ENCODE measurements at places on chromosomes 11 and 22. TPM values are rescaled to one million over a fixed set of nuclear protein-coding genes. Genes with fewer than 3 reads are reported as not detected.

The SYCE3 gene
- not detected for total RNA-seq

The DNAJB7 gene
- total RNA-seq: not detected

The TH gene
- total RNA-seq: under 0.01 TPM

DNA sequence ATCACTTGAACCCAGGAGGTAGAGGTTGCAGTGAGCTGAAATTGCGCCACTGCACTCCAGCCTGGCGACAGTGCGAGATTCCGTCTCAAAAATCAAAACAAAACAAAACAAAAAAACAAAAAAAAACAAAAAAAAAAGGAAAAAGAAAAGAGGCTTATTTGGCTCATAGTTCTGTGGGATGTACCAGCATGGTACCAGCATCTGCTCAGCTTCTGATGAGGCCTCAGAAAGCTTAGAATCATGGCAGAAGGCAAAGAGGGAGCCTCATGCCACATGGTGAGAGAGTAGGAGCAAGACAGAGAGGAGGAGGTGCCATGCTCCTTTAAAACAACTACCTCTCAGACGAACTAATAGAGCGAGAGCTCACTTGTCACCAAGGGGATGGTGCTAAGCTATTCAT is 10.6 kb upstream of the PTS start:
- no peak for DNase-seq

DNA sequence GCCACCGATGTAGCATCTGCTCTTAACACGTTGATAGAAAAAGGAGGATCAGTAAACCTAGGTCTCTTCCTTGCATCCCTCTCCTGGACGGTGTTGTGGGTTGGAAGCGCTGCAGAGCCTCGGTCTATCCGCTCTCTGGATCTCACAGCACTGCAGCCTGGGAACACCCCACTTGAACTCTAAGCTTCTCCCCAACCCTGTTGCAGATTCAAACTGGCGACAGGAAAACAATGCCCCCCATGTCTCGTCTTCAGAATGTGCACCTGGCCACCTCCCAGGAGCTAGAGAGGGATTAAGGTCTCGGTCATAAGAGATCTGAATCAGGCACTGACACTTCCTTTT is 454 bp downstream of the TMEM218 start:
- no peak for DNase-seq

DNA sequence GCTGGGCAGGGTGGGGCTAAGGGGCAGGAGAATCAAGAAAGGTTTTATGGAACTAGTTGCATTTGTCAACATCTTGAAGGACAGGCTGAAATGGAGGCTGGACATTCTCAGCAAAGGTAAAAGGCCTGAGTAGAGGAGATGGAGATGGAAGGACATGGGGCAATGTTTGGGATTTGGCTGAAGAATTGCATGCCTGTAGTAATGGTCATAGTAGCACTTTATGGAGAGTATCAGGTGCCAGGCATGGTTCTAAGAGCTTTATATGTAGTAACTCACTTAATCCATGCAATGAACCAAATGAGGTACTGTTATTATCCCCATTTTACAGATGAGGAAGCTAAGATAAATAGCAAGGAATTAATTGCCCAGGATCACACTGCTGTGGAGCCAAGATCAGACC is 23.9 kb downstream of the BMAL1 start:
- no peak for DNase-seq

GRCh38 chr11:109424901-109425300 is 2.9 kb downstream of the C11orf87 start:
- DNase-seq: no peak

DNA sequence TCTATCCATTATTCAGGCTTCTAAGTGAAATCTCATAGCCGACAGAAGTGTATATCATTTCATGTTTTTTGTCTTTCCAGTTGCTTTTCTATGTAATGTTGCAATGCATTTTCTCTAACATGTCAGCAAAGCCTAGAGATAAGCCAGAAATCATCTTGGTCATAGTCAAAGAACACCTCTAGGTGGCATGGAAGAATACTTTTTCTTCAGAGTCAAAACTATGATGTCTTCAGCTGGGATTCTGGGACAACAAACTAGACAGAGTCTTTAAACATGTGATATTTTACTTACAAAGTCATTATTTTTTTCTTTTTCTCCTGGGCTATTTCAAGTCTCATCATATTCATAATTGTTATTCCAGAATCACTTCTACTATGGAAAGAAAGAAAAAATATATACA is 4.4 kb downstream of the GAS2 start:
- DNase-seq: peak; percentile 21

DNA sequence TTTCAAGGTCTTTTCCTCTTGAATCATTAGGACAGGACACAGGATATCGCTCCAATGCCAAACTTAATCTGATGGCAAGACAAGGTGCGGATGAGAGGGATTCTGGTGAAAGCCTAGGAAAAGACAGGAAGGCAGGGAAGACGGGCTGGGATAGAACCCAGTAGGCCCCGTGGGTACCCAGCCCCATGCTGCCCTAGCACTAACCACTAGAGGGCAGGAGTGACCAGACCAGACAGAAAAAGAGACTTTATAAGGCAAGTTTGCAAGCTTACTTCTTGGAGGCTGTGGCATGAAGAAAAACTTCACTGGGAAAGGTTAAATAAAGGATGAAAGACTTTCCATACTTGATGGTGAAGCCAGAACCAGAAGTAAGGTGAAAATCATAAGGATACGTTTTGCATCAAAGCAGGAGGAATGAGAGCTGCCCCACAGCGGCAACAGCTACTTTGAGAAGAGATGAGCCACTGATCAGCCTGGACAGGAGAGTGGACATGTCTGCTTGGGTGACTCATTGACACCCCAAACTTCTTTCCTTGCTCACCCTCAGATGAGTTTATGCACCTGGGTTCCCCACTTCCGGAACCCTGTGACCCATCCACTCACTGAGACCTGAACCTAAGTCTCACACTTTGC is 39.8 kb downstream of the SYN3 start:
- DNase-seq: peak; percentile 53

GRCh38 chr22:48302657-48303368 is 1524.9 kb downstream of the BRD1 start:
- no peak for DNase-seq

GRCh38 chr11:69354545-69354897 is 60.6 kb downstream of the MYEOV start:
- DNase-seq: no peak

DNA sequence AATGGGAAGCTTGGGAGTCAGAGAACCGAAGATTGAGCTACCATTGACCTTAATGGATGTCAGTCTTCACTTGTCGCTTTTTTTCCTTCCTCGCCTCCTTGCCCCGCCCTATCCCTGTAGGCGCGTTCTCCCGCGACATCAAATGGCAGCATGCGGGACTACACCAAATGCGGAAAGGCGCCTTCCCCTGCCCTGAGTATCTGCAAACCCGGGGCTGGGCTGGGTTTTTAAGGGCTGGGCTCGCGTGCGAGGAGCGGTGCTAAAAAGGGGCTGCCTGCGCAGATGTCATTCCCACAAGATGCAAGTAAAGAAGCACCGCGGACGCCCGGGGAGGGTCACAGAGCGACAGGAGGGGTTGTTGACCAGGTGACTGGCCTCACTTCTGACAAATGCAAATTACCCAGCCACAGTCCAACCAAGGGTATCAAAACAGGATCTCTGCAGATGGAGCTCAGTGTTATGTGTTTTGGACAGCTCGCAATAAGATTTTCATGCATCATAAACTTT is 4.7 kb upstream of the FAM111B start:
- DNase-seq: peak; percentile 9

DNA sequence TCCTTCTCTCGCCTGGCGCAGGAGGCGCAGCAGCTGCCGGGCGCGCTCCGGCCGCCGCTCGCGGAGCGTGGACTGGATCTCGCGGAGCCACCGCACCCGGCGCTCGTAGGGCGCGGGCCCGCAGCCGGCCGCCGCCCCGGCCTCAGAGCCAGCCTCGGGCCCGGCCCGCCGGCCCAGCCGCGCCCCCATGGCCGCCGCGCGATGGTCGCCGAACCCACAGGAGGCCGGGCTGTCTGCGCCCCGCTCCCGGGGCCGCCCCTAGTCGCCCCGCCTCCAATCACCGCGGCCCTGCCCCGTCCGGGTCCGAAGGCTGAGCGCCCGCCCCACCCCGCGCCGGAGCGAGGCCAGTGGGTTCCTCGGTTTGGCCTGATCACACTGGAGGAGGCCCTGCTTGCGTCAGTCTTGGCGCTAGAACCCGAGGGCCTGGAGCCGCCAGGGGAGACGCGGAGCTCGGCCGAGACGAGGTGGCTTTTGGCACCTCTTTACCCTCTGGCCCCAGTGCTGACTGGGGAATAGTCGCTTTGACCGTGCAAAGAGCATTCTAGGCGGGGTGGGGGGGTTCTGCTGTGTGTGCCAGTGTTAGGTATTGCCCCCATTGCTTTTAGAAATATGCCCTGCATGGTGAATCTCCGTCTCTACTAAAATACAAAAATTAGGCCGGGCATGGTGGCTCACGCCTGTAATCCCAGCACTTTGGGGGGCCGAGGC is at the start of gene LRRC75B:
LRRC75B (minus strand) TSS at position 223 of the 708 bp plus-strand sequence; CDS start at position 189, 34 bp downstream.
- DNase-seq: peak; percentile 55

GRCh38 chr11:127651175-127651887 is 650.8 kb upstream of the KIRREL3 start:
- peak; percentile 93 for DNase-seq

All from lung microvascular endothelial cell (primary cell).